Common myeloid progenitor, CD34-positive (primary cell): ENCODE measurements at places on chromosomes 7 and 10.

- no peaks in the 10 kb centered on the region for H3K4me1 ChIP-seq
- peaks cover 3% of the 10 kb centered on the region for H3K36me3 ChIP-seq
- no peak overlapping the region for H3K27ac ChIP-seq
- DNase-seq: no peak
- H3K27me3 ChIP-seq: no peaks in the 10 kb centered on the region
Measured at GRCh38 chr7:11078247-11078834, 104.7 kb downstream of the PHF14 start.

- peak; percentile 64 for DNase-seq
- no peak overlapping the region for H3K4me3 ChIP-seq
- H3K4me1 ChIP-seq: peaks cover 45% of the 10 kb centered on the region
- no peaks in the 10 kb centered on the region for H3K36me3 ChIP-seq
- H3K27me3 ChIP-seq: peaks cover 20% of the 10 kb centered on the region
- H3K27ac ChIP-seq: no peak overlapping the region
Measured at GRCh38 chr10:110495731-110496552, 1.8 kb upstream of the DUSP5 start.

- no peak overlapping the region for H3K27ac ChIP-seq
- no peaks in the 10 kb centered on the region for H3K27me3 ChIP-seq
- H3K4me1 ChIP-seq: no peaks in the 10 kb centered on the region
- no peak overlapping the region for H3K4me3 ChIP-seq
- DNase-seq: no peak
Measured at GRCh38 chr7:68537051-68537773, 1061.1 kb upstream of the AUTS2 start.

GRCh38 chr7:128042012-128042411 lies 10.8 kb upstream of the LRRC4 start:
- no peak overlapping the region for H3K4me3 ChIP-seq
- H3K27me3 ChIP-seq: no peaks in the 10 kb centered on the region
- H3K36me3 ChIP-seq: no peaks in the 10 kb centered on the region
- no peak for DNase-seq
- no peak overlapping the region for H3K27ac ChIP-seq

DNA sequence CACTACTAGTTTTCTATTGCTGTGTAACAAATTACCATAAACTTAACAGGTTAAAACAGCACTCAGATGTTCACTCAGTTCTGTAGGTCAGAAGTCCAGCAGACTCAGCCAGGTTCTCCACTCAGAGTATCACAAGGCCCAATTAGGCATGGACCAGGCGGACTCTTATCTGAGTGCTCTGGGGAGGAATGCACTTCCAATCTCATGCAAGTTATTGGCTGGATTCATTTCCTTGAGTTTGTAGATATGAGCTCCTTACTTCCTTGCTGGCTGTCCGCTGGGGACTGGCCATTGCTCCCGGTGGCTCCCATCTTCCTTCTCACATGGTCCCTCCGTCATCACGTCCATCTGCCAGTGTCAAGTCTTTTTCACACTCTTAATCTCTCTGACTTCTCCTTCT lies 137.0 kb upstream of the PRR15 start:
- H3K36me3 ChIP-seq: no peaks in the 10 kb centered on the region
- no peaks in the 10 kb centered on the region for H3K27me3 ChIP-seq
- no peaks in the 10 kb centered on the region for H3K4me1 ChIP-seq
- H3K27ac ChIP-seq: no peak overlapping the region
- H3K4me3 ChIP-seq: no peak overlapping the region

DNA sequence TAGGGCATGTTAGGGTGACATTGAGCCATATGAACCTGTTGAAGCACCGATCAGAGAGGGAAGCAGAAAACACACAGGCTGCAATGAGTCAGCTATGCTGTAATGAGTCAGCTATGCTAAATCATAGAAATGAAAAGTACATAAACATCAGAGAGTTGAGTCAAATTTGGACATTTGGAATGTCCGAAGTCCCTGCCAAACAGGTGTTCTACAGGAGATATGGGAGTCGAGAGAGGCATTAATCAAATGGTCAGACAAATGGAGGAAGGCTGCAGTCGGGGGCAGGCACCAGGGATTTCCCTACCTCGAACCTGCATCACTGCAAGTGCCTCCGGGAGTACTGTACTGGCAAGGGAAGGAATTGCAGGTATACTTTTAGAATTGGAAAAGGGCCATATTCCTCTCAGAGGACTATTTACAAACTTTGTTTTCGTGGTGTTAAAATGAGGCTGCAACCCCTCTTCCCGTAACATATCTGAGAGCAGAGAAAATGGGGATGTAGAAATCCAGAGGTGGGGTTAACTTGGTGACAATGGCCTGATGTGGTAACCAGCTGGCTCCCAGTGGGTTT lies 8.8 kb upstream of the ZC3HAV1 start:
- H3K36me3 ChIP-seq: no peaks in the 10 kb centered on the region
- peaks cover 21% of the 10 kb centered on the region for H3K4me1 ChIP-seq
- no peak overlapping the region for H3K4me3 ChIP-seq
- H3K27ac ChIP-seq: peak overlapping the region; percentile 39
- no peaks in the 10 kb centered on the region for H3K27me3 ChIP-seq

DNA sequence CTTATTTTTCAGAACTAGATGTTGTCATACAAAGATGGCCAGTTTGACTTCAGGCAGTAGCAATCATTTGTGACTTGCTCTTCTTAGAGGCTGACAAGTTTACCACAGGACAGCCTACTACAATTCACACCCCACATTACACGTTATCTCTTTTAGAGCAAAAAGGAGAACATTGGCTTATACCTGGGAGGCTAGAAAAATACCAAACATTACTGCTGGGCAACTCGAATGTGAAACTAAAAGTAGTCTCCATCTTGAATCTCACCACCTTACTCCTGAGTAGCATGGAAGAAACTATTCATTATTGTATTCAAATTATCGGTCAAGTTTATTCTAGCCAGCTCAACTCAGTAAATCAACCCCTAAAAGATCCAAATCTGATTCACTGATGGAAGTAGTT lies 90.7 kb upstream of the TMEM26 start:
- H3K4me3 ChIP-seq: no peak overlapping the region
- no peaks in the 10 kb centered on the region for H3K27me3 ChIP-seq
- H3K4me1 ChIP-seq: no peaks in the 10 kb centered on the region
- no peaks in the 10 kb centered on the region for H3K36me3 ChIP-seq
- DNase-seq: no peak

DNA sequence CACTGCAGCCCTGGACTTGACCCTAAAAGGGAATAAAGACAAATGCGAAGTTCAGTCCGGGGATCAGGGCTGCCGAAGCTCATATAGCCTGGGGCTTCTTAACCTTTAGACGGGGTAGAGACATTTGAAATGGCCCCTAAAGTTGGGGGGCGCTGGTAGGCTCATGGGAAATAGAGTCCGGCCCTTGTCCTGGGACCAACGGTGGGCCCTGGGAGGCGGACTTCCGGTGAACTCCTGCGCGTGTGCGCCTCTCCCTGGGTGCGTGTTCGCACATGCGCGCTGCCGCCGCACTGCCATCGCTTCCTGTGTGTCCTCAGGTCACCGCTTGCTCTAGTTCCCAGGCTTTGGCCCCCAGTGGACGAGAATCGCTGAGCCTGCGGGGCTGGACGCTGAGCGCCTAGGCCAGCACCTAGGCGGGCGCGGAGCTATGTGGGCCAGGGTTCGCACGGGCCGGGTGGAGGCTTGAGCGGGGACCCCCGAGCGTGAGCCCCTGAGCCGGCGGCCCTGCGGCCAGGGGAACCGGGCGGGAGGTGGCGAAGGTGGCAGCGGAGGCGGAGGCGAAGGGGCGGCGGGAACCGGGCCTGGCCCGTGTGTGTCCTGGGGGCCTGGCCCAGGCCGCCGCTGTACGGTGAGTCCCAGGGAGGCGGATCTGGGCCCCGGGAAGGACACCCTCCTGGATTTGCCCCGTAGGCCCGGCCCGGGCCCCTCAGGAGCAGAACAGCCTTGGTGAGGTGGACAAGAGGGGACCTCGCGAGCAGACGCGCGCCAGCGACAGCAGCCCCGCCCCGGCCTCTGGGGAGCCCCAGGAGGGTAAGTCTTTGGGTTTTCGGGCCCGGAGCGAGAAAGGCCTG lies 23.0 kb upstream of the ZNF12 start:
- DNase-seq: peak; percentile 93
- H3K36me3 ChIP-seq: peaks cover 3% of the 10 kb centered on the region
- H3K4me3 ChIP-seq: peak overlapping the region; percentile 76
- peak overlapping the region; percentile 91 for H3K27ac ChIP-seq
- no peaks in the 10 kb centered on the region for H3K4me1 ChIP-seq

DNA sequence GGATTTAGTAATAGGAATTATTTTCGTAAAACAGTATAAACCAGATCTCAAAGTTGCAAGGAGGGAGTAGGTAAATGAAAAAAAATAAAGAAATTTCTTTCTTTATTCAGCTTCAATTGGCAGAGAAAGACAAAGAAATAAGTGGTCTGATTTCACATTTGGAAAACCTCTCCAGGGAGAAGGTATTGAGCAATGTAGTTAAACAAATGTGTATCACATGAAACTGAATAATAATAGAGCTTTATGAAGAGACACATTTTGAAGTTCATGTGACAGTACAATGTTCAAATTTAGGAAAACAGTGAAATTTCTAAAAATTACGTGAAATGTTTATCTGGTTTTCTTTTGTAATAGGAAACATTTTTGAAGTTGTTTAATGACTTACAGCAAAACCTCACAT lies 63.0 kb downstream of the TAX1BP1 start:
- DNase-seq: no peak
- H3K4me1 ChIP-seq: no peaks in the 10 kb centered on the region

DNA sequence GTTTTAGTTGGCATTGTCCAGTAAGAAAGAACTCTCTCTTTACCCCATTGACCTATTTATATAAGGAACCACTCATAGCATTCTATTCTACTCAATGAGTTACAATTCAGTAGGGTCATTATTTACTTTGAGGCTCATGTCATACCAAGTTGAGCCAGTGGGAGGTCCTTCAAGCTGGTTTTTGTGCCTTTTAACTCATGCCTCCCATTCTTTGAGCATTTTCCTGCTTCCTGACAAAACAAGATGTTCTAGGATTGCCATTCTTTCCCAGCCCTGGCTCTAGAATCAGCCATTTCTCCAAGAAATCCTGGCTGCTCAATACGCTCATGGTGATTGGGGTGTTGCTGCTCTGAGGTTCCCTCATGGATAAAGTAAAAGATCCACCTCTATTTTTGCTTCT lies 250.1 kb downstream of the ABCA13 start:
- H3K4me1 ChIP-seq: no peaks in the 10 kb centered on the region

GRCh38 chr7:16431646-16432424 lies 10.5 kb upstream of the CRPPA start:
- peaks cover 2% of the 10 kb centered on the region for H3K4me1 ChIP-seq
- H3K36me3 ChIP-seq: no peaks in the 10 kb centered on the region
- no peak overlapping the region for H3K4me3 ChIP-seq

DNA sequence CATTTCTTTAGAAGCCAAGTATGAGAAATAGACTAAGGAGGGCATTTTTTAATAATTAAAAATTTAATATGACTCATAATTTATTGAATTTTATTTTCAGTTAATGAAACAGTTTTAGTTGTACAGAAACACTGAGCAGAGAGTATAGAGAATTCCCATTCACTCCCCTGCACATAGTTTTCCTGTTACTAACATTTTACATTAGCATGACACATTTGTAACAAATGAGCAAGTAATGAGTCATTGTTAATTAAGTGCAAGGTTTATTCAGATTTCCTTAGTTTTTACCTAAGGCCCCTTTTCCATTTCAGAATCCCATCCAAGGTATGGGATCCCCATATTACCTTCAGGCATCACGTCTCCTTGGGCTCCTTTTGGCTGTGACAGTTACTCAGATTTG lies 271.5 kb upstream of the FZD8 start:
- H3K27me3 ChIP-seq: no peaks in the 10 kb centered on the region
- DNase-seq: no peak
- no peaks in the 10 kb centered on the region for H3K4me1 ChIP-seq
- H3K27ac ChIP-seq: no peak overlapping the region
- H3K36me3 ChIP-seq: no peaks in the 10 kb centered on the region
